ENCODE measurements at places on chromosomes 12 and 14.
A peak's percentile ranks its signal among the peaks of the same experiment; 100 is the strongest.

DNA sequence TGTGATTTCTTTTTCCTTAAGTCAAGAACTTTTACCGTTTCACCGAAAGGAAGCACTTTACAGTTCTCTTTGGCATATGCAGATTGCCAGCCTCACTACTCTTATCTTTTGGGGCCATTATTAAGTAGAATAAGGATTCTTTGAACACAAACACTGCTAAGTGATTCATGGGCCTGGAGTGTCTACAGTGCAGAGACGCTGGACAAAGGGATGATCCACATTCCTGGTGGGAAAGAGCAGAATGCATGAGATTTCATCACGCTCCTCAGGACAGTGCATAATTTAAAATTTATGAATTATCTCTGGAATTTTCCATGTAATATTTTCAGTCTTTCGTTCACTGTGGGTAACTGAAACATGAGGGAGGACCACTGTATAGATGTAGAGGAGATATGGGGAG, 90.2 kb downstream of the TTLL5 start:
- DNase-seq: no peak

GRCh38 chr12:66072135-66072534, 58.4 kb downstream of the LLPH start:
- no peak for DNase-seq

- no peak for DNase-seq
Measured at GRCh38 chr12:27576667-27577347, 52.8 kb downstream of the PPFIBP1 start.

DNA sequence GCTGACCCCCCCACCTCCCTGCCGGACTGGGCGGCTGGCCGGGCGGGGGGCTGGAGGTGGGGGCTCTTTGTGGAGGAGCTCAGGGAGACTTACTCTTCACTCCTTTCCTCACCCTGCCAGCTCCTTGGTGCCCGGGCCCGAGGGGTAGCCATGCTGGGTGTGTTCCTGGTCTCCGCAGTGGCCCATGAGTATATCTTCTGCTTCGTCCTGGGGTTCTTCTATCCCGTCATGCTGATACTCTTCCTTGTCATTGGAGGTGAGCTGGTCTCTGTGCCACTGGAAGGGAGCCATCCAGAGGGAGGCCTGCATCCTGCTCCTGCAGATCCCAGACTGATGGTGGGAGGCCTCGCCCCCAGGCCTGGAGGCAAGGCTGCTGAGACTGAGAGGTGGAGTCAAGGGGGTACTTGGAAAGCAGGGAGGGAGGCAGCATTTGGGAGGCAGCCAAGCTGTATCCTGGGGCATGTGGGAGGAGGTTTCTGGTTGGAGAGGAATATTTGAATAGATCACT, 19.7 kb downstream of the SOAT2 start:
- no peak for DNase-seq

DNA sequence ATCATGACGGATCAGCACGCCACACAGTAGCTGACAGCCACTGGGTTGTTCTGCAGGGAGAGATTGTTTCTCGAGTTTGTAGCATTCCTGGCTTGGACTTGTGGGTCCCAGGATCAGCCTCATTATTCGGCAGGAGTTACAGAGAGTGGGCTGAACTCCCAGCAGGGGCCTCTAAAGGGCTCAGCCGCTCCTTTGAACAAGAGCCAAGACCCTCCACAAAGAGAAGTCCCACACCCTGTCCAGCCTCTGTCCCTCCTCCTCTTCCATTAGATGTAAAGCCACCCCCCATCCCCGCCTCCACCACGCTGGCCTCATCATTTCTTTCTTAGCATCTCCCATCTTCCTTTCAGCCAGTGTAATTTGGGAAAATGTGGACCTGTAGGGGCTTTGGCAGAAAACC, 96.7 kb upstream of the HSPB8 start:
- DNase-seq: no peak

DNA sequence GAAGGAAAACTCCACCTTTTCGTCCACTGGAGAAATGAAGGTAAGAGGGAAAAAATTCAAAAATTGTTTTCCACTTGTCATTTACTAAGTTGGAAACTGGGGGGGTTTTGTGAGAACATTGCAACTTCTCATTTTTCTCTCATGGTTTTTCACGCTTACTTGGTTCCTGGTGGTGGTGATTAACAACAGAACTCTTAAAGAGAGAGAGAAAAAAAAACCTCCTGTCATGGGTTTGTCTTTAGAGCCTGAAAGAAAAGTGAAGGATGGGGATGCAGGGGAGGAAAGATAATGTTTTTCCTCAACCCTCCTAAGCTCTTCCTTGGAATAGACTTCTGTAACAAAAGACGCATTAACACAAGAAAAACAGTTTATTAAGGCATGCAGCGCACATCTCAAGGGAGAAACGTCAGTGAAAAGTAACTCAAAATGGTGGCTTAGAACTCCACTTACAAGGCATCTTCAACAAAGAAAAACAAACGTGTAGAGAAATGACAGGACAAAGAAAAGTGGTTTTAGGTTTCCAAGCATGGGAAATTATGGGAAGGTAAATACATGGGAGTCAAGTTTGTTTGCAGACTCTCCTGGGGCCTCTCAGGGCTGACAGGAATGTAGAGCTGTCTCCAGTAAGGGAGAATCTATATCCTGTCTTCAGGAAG, 81.9 kb upstream of the ATF7IP start:
- no peak for DNase-seq

GRCh38 chr12:50287271-50287670, 4.0 kb upstream of the LIMA1 start:
- no peak for DNase-seq

- DNase-seq: peak; percentile 18
Measured at GRCh38 chr12:89707703-89708564, 704 bp downstream of the ATP2B1 start.

DNA sequence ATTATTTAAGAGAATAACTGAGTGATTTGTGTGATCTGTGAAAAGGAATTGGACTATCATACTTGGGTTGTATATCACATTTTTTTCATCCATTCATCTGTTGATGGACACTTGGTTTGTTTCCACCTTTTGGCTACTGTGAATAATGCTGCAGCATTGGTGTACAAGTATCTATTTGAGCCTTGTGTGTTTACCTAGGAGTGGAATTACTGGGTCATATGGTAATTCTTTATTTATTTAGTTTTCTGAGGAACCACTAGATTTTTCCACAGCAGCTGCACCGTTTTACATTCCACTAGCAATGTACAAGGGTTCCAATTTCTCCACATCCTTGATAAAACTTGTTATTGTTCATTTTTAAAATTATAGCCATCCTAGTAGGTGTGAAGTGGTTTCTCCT, 56.1 kb downstream of the APAF1 start:
- no peak for DNase-seq

GRCh38 chr12:51357374-51358047, 11.0 kb upstream of the CELA1 start:
- DNase-seq: no peak

DNA sequence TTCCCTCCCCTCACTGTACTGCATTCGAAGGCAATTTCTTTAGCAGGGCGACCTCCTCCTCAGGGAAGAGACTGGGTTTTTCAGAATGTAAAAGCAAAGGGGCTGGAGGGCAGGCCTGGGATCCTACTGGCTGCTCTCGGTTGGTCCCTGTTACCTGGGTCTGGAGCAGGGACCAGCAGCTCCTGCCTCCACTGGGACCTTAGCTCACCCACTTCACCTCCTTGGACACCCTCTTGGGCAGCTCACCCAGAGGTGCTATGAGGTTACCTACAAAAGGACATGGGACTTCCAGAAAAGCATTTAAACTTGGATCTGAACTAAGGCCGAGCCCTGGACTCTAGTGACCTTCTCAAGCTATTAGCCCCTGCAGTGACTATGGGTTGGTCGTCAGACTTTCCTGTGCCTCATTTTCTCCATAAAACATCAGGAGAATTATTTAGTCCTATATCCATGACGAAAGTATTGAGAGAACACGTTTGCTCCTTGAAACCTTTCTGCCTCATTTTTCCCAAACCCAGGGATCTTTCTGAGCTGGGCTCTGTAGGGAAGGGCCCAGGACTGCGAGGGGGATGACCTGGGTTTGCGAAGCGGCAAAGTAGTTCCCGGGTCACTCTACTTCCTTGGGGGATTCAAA, 65.0 kb downstream of the FBXL14 start:
- DNase-seq: no peak

GRCh38 chr14:46378248-46378647, 273.3 kb downstream of the RPL10L start:
- DNase-seq: no peak

DNA sequence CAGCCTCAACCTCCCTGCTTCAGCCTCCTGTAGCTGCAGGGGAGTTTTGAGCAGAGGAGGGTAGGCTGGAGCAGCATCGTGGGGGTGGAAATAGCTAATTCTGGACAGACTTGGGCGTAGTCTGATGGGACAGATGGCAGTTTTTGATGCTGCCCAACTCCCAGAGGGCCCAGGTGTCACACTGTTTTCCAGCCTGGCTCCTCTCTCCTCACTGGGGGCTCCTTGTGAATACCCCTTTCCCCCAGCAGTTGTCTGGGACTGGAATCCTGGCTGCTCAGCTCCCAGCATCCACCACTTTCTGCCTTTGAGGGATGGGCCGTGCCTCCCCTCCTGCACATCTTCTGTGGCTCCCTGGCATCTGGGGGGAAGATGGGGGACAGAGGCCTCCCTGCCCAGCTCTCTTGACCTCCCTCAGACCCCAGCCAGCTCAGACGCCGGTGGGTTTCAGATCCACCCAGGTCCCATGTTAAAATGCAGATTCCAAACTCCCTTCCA, 34.0 kb downstream of the SH2B3 start:
- DNase-seq: no peak

DNA sequence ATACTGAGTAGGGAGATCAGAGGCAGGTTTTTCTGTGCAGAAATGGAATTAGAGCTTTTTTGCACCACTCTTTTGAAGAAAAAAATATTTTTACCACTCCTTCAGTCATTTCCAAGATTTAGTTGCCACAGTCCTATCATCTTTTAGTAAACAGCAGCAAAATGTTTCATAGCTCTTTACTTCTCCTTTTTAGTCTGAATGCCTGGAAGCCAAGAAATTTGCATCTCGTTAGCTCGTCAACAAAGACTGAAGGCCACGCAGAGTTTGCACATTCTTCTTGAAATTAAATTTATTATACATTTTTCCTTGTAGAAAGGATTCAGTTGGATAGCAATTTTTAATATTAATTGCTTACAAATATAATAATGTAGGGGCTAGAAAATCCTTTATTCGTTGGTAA, 544.5 kb upstream of the ATP2B1 start:
- DNase-seq: no peak

- DNase-seq: no peak
Measured at GRCh38 chr12:91327889-91328288, 145.3 kb upstream of the DCN start.

GRCh38 chr14:104221636-104222369, 83.4 kb downstream of the KIF26A start:
- DNase-seq: no peak

GRCh38 chr14:51981218-51981854, 8.0 kb upstream of the RTRAF start:
- no peak for DNase-seq

- no peak for DNase-seq
Measured at GRCh38 chr12:89504560-89505346, 19.8 kb downstream of the GALNT4 start.

GRCh38 chr12:64669270-64669842, 59.1 kb downstream of the RASSF3 start:
- DNase-seq: peak; percentile 9
